Activated naive CD4-positive, alpha-beta T cell treated with anti-CD3 and anti-CD28 coated beads, Interleukin-2, amount 50 U/mL, for 72 hours (primary cell): ENCODE measurements at places on chromosomes 1 and 21. TPM values are rescaled to one million over a fixed set of nuclear protein-coding genes. Genes with fewer than 3 reads are reported as not detected.

Gene RNU1-1
- total RNA-seq = 1,082 TPM

Gene IQCC
- 4.6 TPM for total RNA-seq

Gene DNAH14
- total RNA-seq = 2.0 TPM

Gene NGF
- total RNA-seq = not detected

Gene COL8A2
- total RNA-seq = 0.11 TPM

Gene KLF17
- total RNA-seq = not detected

Gene FAM110D
- not detected for total RNA-seq

Gene TTC34
- 1.3 TPM for total RNA-seq

Gene SPRR2E
- total RNA-seq = not detected

Gene TRABD2B
- total RNA-seq = not detected

Gene ERICH3
- total RNA-seq = not detected

Gene KCNC4
- total RNA-seq = 8.6 TPM

- no peak for DNase-seq
Observed at GRCh38 chr1:210457568-210457967, 128.9 kb downstream of the HHAT start.

DNA sequence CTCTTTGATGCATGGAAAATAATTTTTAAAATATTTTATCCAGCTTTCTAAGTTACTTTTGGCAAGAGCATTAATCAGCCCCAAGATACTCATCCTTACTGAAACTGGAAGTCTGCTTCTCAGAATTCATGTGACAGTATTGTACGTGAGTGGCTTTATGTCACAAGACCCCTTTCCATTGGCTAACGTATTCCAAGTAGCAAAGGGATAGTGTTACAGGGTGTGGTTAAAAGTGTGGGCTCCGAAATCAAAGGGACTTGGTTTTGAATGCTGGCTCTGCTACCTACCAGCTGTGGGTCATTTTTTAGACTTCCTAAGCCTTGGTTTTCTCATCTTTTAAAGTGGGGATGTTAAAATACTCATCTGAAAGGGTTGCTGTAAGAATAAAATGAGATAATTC, 91.7 kb downstream of the RHOU start:
- DNase-seq = no peak

DNA sequence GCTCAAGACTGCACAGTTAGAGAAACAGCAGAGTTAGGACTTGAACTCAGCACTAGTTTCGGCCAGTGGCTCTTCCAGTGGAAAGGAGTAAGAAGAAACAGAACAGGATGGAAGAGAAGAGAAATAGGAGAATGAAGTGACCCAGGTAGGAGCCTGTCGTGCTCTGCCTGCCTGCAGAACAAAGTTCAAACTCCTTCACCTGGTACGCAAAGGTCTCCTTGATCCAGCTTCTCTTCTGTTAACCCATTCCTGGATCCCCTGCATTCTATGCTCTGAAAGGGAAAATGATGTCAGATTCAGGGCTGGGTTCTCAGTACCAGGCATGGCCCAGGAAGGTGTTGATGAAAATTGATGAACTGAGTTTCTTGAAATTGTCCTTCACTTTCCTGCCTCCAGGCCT, 3.9 kb downstream of the FAM229A start:
- no peak for DNase-seq

DNA sequence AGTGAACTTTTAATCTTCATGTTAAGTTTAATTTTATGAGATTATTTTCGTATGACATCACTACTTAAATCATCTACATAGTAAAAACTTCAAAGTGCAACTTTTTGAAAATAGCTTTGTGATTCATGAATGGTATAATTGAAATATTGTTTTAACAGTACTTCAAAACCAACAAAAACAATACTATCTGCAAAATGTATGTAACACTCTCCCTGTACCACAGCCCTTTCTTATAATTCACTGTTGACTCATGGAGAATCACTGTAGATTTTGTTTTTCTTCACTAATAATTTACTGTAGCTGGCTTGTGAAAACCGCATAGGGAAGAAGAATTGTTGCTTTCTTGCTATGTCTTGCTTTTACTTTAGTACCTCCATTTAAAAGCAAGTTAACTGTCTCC, 301.4 kb upstream of the ADAMTS5 start:
- no peak for DNase-seq

GRCh38 chr1:178718520-178718919, 6.5 kb upstream of the RALGPS2 start:
- DNase-seq = no peak

GRCh38 chr1:232627171-232627570, 2.8 kb downstream of the SIPA1L2 start:
- DNase-seq = no peak

GRCh38 chr21:24941316-24942185, 665.7 kb downstream of the MRPL39 start:
- no peak for DNase-seq

- no peak for DNase-seq
Observed at GRCh38 chr1:176691251-176692228, 228.6 kb downstream of the PAPPA2 start.

GRCh38 chr1:112904831-112905261, 51.1 kb downstream of the SLC16A1 start:
- no peak for DNase-seq

GRCh38 chr1:101741910-101742309, 254.8 kb downstream of the OLFM3 start:
- no peak for DNase-seq

DNA sequence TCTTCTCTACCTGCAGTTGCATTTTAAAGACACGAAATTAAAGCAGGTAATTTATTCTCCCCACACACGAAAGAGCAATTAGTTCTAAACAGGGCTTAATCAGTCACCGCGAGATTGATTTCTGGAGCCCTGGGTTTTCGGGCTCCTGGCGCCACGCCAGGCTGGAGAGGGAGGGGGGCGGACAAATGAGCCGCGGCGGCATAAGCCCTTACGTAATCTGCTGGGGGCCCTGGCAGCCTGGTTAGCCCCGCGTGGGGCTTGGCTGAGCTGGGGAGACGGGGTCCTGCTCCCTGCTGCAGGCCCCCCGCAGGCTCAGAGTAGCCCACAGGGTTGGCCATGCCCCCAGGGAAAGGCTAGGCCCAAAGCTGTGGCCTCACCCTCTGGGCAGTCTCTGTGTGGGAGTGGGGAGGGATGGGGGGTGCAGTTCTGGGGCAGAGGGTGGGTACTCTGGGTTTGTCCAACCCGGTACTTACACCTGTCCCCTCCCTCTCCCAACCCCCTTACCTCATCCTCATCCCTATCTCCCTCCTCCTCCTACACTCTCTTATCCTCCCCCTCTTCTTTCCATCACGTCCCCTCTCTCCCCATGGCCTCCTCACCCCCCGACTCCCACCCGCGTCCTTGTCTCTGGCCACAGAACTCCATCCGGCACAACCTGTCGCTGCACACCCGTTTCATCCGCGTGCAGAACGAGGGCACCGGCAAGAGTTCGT, 19.9 kb downstream of the FOXO6 start:
- DNase-seq = no peak

GRCh38 chr1:47209725-47210325, 20.0 kb upstream of the PDZK1IP1 start:
- DNase-seq = no peak

GRCh38 chr1:245578308-245578707, 423.5 kb downstream of the KIF26B start:
- DNase-seq = no peak

GRCh38 chr1:206579747-206580437, 32.4 kb downstream of the EIF2D start:
- DNase-seq = peak; percentile 95

DNA sequence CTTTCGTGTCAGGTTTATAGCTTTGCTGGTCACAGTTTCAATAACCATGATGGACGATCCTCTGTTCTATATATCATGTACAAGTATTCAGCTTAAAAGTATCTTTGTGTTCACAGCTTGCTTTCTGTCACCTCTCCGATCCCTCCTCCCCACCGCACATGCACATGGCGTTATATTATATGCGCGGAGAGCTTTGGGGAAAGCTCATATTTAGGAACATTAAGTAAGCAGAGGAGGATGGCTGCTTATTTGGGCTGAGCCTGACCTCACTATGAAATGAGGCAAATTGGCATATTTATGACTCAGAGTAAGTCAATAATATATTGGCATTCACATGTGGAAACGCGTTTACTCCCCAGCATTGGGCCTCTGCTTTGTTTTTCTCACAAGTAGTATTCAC, 360.5 kb downstream of the HLX start:
- DNase-seq = no peak

DNA sequence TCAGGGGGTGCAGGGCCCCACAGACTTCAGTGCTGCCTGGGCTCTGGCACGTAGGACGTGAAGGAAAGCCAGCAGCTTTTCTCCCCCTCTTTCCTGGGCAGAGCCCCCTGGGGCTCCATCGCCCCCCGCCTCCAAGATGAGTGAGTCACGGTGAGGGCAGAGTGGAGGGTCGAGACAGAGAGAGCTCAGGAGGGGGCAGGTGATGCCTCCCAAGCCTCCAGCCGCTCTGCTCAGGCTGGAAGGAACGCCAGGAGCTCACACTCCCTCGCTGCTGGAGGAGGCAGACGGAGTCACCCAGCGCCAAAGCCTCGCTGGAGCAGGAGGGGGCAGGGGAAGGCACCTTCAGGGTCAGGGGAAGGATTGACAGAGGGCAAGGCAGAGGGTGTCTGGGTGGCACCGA, 119.5 kb downstream of the CASZ1 start:
- no peak for DNase-seq

DNA sequence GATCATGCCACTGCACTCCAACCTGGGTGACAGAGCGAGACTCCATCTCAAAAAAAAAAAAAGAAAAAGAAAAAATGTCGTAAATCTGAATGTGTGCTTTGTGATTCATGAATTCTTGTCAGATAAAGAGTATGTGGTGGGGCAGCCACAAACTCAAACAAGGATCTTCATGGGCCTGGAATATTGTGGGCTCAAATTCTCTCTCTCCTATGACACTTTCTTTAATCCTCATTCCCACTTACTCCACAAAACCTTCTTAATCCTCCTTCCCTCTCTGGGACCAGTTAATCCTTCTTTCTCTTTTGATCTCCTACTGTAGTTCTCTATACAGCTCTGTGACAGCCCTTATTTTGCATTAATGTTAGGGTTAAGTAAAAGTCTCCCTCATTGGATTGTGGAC, 112.3 kb downstream of the AK5 start:
- no peak for DNase-seq

DNA sequence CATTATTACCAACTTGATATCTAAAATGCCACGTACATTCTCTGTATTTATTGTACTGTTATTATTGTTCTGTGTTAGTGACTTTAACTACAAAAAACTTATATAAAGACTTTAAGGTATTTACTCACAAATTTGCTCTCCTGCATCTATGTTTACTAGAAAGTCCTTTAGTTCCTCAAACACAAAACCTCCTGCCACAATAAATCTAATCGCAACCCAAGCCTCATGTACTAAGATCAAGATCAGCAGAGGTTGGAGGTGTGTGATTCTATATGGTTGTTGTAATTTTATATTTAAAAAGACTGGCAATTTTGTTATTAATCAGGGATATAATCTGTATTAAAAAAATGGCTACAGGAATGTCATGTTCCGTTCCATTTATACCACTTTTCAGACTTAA, 68.6 kb downstream of the VAV3 start:
- DNase-seq = no peak

- DNase-seq = no peak
Observed at GRCh38 chr21:31103163-31103562, 64.9 kb upstream of the KRTAP19-8 start.

DNA sequence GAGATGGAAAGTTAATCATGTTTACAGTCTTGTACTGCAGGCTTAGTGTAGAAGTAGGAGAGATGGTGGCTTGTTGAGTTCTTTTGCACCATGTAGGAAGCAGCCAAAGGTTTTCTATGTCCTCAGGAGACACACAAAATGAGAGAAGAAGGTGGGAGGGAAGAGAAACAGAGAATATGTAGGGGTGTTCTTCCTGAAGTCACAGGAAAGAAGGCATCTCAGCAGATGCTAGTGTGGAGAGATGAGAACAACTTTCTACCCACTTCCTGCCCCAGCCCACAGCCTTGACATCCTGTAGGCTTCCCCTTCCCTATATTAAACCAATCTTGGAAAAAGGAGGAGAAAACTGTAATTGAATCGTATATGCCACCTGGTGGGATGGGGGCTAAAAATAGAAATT, 217.0 kb downstream of the S1PR1 start:
- DNase-seq = no peak

- DNase-seq = no peak
Observed at GRCh38 chr1:41641475-41641814, 157.0 kb upstream of the EDN2 start.

DNA sequence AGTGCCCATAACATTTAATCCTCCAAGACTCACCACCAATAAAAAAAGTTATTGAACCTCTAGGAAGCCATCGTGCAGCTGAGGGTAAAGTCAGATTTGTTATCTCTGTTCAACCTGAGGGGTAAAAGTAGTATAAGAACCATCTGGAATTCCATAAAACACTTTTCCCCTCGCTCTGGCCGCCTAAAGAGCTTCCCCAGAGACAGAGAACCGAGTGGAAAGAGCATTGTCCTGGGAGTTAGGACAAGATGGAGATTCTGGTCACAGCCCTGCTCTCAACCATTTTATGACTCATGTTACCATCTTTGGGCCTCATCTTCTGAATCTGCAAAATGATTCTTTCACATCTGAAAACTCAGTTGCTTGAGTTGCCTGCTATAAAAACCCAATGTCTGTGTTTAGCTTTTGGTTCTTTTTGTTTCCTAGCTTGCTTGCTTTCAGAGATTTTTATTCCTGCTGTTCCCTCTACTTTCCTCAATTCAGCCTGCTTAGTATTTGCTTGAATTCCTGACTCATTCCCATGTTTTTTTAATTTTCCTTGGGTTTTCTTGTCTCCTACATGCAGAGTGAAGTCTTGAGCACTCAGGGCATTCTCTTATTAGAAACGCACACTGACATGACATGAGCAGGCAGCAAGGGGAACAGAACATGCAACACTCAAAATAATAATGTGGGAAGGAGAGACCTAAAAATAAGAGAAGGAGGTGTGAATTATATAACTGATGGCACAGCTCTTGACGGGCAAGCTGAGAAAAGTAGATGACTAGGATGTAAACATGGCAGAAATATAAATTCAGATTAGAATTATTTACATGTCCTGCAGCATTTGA, 1.7 kb downstream of the EPHX4 start:
- DNase-seq = no peak

- no peak for DNase-seq
Observed at GRCh38 chr1:91777630-91778300, 108.2 kb downstream of the TGFBR3 start.

DNA sequence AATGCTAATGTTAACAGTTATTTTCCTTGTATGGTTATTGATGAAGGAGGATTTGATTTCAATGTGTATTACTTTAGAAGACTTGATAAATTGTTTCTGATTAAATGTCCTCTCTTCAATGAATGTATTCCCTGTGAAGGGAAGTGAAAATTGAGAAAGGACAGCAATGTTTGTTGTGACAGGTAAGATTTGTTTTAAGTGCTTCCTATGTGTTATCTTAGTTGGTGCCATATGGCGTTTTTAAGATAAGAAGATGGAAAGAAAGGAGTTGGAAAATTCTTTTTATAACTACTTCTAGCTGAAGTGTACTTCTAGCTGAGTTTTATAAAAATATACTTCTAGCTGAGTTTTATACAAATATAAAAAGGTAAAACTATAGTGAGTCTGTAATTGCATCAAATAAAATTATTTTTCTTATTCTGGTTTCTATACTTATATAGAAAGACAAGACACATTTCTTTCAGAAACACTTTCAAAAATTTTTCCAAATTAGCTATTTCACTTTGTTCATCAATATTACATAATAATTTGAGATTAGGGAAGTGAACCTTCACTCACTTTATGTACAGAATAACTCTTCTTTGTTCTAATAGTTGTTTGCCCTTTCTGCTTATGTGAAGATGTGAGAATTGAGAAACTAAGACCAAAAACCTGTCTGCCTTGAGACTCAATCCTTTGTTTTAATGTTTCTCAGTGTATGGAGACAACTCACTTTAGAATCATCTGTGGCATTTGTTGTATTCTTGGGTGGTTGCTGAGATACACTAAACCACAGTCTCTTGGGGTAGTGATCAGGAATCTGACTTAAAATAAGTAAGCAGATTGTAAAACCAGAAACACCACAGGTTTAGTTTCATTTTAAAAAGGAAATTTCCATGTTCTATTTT, 382.9 kb upstream of the B3GALT2 start:
- DNase-seq = no peak
